CD8-positive, alpha-beta T cell (primary cell): ENCODE measurements at places on chromosomes 6 and 20.

DNA sequence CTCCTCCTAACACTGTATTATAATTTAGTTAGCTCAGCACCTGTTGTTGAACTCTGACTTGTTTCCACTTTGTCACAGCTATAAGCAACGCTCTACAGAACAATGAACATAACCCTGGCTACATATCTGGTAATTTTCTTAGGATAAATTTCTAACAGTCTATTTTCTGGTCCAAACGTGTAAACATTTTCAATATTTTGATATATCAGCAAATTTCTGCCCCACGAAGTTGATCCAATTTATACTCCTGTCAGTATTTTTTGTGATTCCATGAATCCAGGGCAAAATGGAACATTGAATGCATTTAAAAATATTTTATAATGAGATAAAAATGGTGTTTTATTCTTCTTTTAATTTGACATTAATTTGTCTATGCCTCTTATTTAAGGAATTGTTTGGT is 448.5 kb upstream of the AGPAT4 start:
- no peak for DNase-seq

- no peak for DNase-seq
Observed at GRCh38 chr6:163085861-163086623, 328.5 kb upstream of the QKI start.

- DNase-seq = no peak
Observed at GRCh38 chr6:145838305-145838704, 23.7 kb upstream of the FBXO30 start.

DNA sequence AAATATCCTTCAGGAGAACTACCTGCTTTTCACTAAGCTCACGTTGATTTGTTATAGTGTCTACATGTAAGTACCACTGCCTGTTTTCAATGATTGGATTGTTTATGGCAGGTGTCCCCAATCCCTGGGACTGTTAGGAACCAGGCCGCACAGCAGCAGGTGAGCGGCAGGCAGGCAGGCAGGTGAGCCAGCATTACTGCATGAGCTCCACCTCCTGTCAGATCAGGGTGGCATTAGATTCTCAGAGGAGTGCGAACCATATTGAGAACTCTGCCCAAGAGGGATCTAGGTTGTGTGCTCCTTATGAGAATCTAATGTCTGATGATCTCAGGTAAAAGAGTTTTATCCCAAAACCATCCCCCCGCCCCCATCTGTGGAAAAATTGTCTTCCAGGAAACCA is 303.3 kb downstream of the EYA4 start:
- DNase-seq = no peak

DNA sequence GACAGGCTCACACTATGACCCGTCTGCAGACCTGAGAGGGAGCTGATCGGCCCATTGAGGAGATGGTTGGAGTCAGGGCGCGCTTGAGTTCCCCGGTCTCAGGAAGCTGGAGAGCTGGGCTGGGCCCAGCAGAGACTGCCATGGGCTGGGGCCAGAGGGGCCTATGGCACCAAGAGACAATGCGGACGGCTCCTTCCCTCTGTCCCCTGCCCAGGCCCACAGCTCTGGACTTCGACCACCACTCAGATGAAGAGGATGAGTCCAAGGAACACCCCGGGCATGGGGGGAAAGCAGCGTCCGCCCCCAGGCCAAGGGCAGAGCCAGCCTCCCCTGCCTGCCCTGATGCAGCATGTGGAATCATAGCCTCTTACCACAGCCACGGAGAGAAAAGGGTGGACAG is 40.2 kb upstream of the PHACTR3 start:
- no peak for DNase-seq

DNA sequence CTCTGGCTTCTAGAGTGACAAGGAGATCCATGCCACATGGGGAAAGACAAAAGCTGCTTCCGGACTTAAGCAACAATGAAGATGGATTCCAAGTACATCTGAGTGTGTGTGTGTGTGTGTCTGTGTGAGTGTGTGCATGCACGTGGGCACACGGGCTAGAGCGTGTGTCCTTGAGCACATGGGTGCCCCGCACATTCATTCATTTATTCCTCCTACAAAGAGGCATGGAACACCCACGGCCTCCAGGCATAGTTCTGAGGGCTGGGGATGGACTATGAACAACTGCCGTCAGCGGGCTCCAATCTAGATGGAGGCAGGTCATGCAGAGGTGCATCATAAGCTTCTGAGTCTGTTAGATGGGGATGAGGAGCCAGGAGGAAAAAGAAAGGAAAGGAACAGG is 49.1 kb downstream of the GRM4 start:
- DNase-seq = no peak

DNA sequence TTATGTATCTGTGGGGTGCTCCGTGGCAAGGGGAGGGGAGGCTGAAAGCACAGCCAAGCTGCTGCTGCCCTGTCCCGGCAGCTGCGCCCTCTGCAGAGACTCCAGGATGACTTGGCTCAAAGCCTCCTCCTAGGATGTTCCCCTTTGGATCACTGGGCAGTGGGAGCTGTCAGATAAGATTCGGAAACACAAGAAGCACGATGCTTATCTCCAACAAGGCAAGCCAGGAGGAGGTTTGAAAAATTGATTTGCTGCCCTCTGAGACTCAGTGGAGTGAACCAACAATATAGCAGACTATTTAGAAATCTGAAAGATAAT is 776.4 kb downstream of the C6orf118 start:
- DNase-seq = no peak

DNA sequence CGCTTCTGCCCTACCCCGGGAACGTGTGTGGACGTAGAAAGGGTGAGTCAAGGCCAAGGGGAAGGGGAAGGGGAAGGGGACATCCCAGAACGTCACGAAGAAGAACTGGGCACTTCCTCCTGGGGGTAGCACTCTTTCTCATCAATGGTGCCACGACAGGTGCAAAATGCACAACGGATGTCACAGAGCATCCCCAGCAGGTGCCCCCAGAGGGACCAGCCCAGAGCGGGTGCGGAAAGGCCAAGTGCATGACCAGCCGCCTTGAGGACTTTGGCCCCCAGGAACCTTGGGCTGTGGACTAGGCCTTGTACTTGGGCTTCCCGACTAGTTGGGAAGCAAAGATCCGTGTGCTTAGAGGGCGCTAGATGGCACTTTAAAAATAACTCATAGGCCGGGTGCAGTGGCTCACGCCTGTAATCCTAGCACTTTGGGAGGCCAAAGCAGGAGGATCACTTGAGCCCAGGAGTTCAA is 12.1 kb upstream of the SRC start:
- no peak for DNase-seq

DNA sequence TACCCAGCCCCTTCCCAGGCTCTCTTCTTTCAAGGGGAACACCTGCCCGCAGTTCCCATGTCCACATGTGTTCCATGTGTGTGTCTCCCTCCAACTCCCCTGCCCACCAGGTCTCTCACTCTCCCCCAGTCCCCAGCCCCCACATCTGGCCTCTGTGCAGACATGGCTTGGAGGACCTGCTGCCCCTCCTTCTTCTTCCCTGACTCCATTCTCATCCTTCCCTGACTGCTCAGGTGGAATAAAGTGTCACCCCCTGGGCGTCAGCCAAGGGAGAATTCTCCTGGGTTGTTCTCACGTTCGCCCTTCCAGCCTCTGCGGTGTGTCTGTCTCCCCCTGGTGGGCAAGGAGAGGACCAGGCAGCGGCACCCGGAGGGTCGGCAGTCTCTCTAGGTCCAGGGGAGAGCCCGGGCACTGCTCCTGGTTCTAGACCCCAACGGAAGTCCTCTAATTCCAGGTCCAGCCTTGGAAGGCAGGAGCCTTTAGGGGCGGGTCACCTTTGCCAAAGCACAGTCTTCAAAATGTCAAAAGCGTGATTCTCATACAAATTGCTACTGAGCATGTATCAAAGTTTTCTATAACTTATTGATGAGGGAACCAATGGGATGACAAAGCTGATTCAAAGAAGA is 50.5 kb downstream of the EBF4 start:
- DNase-seq = peak; percentile 84

DNA sequence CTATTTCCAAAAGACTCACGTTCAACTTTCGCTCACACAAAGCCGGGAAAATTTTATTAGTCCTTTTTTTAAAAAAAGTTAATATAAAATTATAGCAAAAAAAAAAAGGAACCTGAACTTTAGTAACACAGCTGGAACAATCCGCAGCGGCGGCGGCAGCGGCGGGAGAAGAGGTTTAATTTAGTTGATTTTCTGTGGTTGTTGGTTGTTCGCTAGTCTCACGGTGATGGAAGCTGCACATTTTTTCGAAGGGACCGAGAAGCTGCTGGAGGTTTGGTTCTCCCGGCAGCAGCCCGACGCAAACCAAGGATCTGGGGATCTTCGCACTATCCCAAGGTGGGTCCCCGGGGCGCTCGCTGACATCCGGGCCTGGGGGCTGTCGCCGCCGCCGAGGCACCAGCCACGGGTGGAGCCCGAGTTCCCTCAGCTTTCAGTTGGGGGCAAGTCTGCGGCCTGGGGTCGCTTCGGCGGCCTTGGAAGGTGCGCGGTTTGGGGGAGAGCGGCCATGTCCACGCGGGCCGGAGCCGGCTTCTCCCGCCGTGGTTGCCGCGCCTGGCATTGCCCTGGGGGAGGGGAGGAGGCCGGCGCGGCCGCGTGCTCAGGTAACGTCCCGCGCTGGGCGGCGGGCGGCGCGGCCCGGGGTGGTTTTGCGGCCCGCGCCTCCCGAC is 429 bp downstream of the AMD1 start:
- DNase-seq = peak; percentile 26

- DNase-seq = no peak
Observed at GRCh38 chr6:132404330-132404729, 3.1 kb upstream of the MOXD1 start.

- no peak for DNase-seq
Observed at GRCh38 chr6:113994934-113995342, 24.0 kb upstream of the HDAC2 start.
